ENCODE measurements at places on chromosomes 3 and 15.

DNA sequence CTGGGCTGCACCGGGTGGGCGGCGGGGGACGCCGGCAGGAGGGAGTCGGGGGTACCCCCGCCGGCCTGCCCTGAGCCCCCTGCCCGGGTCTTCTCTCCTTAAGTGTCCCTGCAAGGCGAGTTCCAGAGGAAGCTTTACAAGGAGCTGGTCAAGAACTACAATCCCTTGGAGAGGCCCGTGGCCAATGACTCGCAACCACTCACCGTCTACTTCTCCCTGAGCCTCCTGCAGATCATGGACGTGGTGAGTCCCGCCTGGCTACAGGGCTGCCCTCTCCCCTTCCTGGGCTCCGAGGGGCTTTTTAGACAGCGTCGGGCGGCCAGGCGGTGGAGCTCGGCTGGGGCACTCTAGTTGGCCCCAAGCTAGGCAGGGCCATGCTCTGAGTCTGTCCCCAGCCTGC is 480 bp downstream of the CHRNA7 start:
- DNase-seq = no peak

- no peak for DNase-seq
Measured at GRCh38 chr15:45009046-45009445, 13.9 kb upstream of the SORD start.

- no peak for DNase-seq
Measured at GRCh38 chr3:146914409-146914808, 309.3 kb upstream of the PLSCR5 start.

DNA sequence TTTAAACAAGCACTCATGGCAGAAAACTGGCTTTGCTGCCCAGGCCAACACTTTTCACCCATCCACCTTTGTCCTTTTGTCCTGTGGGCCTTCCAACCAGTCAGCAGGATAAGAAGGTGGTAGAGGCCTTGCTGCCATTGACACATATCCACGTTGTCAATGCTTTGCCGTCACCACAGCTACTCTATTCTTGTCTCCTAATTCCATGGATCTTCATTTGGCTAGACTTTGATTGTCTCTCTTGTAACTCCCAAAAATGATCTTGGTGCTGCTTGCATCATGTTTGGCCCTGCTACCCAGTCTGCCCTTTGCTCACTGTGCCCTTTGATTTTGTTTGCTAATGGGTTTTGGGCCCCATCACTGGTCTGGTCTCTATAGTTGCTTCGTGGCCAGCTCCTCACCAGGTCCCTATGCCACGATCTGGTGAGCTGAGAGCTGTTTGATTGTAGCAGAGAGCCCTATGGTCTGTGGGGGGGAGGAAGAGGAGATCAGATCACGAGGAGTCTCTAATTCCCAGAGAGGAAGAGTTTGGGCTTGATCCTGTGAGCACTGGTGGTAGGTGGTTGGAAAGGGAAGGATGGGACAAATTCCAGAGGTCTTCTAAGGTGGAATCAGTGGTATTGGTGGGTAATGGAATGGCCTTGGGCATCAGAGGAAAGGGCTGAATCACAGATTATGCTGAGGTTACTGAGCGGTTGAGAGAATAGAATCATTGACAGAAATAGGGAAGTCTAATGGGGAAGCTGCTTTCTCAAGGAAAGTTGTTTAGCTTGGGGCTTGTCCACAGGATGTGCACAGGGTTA is 40.3 kb downstream of the ABHD2 start:
- no peak for DNase-seq

DNA sequence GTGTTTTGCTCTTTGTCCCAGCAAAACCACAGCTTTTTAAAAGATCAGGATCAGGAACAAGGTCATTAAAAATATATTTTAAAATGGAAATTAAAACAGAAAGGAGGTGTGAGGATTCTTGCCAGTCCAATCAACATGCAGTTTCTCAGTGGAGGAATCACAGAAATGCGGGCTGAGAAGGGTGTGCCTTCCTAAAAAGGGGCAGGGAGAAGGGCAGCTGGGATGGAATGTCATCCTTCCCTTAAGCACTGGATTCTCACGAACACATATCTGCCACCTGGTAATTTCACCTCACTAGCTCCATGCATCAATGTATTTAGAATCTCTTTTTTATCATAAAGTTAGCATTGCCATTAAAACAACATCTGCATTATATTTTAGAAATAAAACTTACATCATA is 21.4 kb downstream of the ABI3BP start:
- no peak for DNase-seq

GRCh38 chr15:25091421-25092158 is 136.8 kb downstream of the SNRPN start:
- DNase-seq = no peak

- no peak for DNase-seq
Measured at GRCh38 chr15:66586155-66586976, 20.6 kb upstream of the LCTL start.

- DNase-seq = no peak
Measured at GRCh38 chr3:17795711-17796110, 53.3 kb upstream of the TBC1D5 start.

DNA sequence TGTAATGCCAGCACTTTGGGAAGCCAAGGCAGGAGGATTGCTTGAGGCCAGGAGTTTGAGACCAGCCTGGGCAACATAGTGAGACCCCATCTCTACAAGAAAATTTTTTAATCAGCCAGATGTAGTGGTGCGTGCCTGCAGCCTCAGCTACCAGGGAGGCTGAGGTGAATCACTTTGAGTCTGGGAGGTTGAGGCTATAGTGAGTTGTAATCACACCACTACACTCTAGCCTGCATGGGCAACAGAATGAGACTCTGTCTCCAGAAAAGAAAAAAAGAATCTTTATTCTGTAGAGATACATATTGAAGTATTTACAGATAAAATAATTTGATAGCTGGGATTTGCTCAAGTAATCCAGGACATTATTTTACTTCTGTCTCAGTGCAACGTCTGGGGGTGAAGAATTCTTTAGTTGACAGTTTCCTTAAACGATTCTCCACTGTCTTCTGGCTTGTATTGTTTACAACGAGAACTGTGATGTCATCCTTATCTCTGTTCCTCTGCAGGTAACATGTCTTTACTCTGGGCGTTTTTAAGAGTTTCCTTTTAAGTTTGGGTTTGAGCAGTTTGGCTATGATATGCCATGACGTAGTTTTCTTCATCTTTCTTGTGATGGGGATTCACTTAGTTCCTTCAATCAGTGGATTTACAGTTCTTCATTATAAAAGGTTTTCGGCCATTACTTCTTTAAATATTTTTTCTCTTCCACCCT is 26.3 kb downstream of the KPNA1 start:
- DNase-seq = no peak

Data from SHP77 (cell line).